Psoas muscle (tissue), 8 donors: ENCODE measurements at places on chromosomes 11 and 22.

DNA sequence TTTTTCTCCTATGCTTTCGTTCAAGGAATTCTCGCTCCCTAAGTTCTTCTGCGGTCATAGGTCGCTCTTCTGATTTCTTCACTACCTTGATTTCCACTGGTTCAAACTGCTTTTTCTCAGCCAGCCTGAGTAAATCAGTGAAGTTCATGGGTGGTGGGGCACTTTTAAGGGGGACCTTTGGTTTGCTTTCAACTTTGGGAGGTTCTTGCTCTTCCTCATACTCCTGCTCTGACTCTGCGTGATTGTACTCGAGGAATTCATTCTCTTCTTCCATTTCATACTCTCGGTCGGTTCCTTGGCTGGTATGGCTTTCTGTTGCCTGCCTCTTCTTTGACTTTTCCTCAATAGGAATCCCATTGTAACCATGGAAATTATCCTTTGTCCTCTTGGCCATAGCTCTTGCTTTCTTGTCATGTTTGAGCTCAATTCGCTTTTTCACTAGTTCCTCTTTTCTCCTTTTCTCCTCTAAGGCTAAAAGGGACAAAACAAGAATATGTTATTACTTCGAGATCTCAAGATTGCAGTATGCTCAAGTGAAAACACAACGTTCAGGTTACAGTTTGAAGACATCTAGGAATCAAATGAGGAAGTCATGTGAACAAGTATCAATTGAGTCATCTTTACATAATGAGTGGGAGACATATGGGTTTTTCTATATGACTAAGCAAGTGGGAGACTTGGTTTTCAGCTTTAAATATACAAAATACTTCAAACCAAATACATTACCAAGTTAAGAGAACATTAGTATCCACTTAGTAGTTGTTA lies 16.2 kb downstream of the MISFA start:
- no peak overlapping the region for H3K4me3 ChIP-seq
- peaks cover 14% of the 10 kb centered on the region for H3K4me1 ChIP-seq
- DNase-seq: no peak
- peaks cover 49% of the 10 kb centered on the region for H3K36me3 ChIP-seq
- no peaks in the 10 kb centered on the region for H3K27me3 ChIP-seq
- H3K27ac ChIP-seq: no peak overlapping the region

GRCh38 chr22:26124991-26125725 lies 44.1 kb upstream of the SEZ6L start:
- DNase-seq: no peak
- H3K36me3 ChIP-seq: no peaks in the 10 kb centered on the region
- peaks cover 4% of the 10 kb centered on the region for H3K27me3 ChIP-seq
- H3K27ac ChIP-seq: no peak overlapping the region

GRCh38 chr11:64000026-64000739 lies 13.9 kb downstream of the OTUB1 start:
- peak overlapping the region; percentile 53 for H3K4me3 ChIP-seq
- no peak overlapping the region for H3K27ac ChIP-seq
- peaks cover 35% of the 10 kb centered on the region for H3K36me3 ChIP-seq
- H3K27me3 ChIP-seq: no peaks in the 10 kb centered on the region

GRCh38 chr11:61023086-61023965 lies 51.8 kb downstream of the CD6 start:
- H3K4me3 ChIP-seq: no peak overlapping the region
- H3K27me3 ChIP-seq: peaks cover 34% of the 10 kb centered on the region
- H3K27ac ChIP-seq: no peak overlapping the region
- no peaks in the 10 kb centered on the region for H3K4me1 ChIP-seq

DNA sequence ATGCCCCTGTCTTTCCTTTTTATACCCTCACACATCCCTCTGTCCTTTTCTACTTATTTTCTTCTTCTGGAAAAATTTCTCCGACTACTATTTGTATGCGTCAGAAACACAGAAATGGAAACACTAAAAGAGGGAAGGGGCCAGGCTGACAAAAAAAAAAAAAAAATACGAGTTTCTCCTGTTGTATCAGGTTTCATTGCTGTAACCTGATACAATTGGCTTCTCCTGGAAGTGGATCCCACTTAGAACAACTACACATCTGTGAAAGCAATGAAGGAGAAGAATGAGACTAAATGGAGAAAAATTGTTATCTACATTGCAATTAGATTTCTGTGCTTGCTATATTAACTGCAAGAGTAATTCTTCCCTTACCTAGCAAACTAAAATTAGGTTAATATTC lies 393.9 kb downstream of the GUCY1A2 start:
- no peak overlapping the region for H3K4me3 ChIP-seq
- no peaks in the 10 kb centered on the region for H3K36me3 ChIP-seq
- no peak overlapping the region for H3K27ac ChIP-seq
- H3K27me3 ChIP-seq: no peaks in the 10 kb centered on the region
- DNase-seq: no peak

DNA sequence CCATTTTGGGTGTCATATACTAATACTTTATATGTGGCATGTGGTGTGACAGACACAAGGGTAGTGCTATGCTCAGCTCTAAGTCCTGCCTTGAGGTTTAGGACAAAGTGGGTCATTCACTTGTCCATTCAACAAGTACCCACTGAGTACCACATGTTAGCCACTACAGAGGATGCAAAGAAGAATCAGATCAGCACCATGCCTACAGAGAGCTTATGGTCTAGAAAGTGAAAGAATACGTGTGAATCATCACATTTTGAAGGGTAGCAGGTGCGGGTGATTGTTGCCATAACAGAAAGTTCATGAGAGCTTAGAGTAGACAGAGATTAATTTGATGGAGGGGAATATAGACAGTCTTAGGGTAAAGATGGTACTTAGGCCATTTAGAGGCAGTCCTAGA lies 18.3 kb downstream of the CLMP start:
- H3K27ac ChIP-seq: no peak overlapping the region
- no peak for DNase-seq
- no peaks in the 10 kb centered on the region for H3K4me1 ChIP-seq
- H3K4me3 ChIP-seq: no peak overlapping the region
- no peaks in the 10 kb centered on the region for H3K36me3 ChIP-seq

- no peak overlapping the region for H3K27ac ChIP-seq
- H3K27me3 ChIP-seq: no peaks in the 10 kb centered on the region
- no peaks in the 10 kb centered on the region for H3K36me3 ChIP-seq
- H3K4me3 ChIP-seq: no peak overlapping the region
These were observed 55.6 kb upstream of the CSNK2A3 start for GRCh38 chr11:11408436-11409221.

DNA sequence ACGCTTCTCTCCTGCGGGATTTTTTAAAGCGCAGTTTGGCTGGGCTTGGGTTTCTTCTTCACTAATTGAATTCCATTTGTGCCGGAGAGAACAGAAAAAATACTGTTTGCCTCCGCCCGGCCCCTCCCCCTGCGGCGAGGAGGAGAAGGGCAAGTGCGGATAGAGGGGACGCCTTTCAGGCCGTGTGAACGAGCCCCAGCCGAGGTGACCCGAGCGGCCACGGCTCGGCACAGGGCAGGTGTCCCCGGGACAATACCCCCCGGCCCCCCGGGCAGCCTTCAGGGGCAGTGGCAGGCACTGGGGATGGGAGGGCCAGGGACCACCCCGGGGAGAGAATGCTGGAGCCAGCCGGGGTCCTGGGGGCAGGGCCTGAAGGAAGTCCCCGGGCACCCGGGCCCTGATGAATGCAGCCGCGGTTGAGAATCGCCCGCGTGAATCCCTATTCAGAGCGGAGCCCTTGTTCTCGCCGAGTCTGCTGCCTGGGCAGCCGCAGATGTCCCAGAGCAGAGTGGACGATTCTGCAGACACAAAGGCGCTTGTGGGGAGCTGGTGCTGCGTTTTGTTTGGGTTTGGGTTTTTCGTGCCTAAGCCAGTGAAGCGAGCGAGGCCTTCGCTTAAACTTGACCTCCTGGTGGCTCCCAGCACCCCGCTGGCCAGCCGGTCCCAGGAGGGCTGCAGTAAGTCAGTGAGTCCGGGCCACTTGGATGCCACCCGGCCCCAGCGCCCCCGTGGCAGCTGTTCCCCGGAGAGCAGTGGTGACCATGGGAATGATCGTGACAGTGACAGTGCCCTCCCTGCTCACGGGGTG lies 96.0 kb downstream of the WNT7B start:
- no peak overlapping the region for H3K27ac ChIP-seq
- no peak overlapping the region for H3K4me3 ChIP-seq
- peaks cover 85% of the 10 kb centered on the region for H3K27me3 ChIP-seq
- no peak for DNase-seq
- no peaks in the 10 kb centered on the region for H3K36me3 ChIP-seq
- H3K4me1 ChIP-seq: no peaks in the 10 kb centered on the region

- no peaks in the 10 kb centered on the region for H3K27me3 ChIP-seq
- no peaks in the 10 kb centered on the region for H3K36me3 ChIP-seq
- no peak for DNase-seq
- H3K27ac ChIP-seq: no peak overlapping the region
- H3K4me1 ChIP-seq: peaks cover 13% of the 10 kb centered on the region
These were observed 162.5 kb downstream of the COMMD9 start for GRCh38 chr11:36126678-36127077.

DNA sequence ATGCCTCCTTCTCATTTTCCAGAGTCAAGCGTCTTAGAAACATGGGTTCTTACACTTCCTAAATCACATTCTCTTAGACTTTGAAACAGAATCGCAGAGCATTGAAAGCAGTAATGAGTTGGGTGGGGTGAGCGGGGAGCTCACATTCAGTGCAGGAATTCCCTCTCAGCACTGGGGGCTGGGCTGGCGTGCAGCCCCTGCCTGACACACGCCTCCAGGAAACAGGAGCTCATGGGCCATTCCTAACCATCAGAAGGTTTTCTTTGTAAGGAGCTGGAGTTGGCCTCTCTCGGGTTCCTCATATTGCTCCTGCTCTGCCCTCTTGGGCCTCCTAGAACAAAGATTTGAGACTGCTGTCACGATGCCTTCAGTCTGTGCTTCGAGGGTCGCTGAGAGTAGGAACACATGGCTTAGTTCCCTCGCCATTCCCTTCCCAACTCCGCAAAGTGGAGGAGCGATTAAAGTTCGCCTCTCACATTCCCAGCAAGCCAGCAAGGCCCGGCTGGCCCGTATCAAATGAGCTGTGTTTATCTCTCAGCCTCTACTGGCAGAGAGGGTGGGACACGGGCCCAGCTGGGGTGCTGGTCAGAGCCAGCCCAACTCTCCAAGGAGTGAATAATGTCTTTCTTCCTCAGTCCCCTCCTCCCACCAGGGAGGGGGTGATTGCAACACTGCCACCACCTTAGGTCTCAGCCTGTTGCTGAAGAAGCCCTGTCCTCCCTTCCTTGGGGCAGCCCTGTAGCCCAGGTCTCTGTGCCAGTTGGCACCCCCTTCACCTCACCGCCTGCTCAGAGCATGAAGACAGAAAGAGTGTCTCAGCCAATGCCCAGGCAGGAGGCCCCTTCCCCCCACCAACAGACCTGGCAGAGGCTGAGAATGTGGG lies 10.4 kb downstream of the CHRDL2 start:
- H3K27ac ChIP-seq: peak overlapping the region; percentile 61
- H3K36me3 ChIP-seq: no peaks in the 10 kb centered on the region
- peak; percentile 80 for DNase-seq
- peaks cover 17% of the 10 kb centered on the region for H3K4me1 ChIP-seq

DNA sequence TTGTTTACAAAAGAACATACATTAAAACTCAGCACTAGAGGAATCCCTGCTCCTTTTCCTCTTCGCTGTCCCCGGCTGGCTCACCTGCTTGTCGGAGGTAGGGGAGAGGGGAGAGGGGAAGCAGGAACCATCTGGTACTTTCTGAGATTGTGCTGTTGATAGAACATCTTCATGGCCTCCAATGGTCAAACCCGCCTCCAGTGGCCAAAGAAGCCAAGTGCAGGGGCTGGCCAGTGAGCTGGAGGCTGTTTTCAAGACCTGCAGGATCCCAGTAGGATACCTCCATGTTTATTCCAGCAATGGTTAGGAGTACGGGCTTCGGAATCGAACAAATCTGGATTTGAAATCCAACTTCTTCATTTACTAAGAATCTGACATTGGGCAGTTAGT lies 92.6 kb downstream of the PKNOX2 start:
- H3K36me3 ChIP-seq: no peaks in the 10 kb centered on the region
- H3K27me3 ChIP-seq: no peaks in the 10 kb centered on the region
- DNase-seq: no peak
- H3K27ac ChIP-seq: no peak overlapping the region

GRCh38 chr11:33471541-33471940 lies 214.4 kb downstream of the HIPK3 start:
- no peak overlapping the region for H3K27ac ChIP-seq
- DNase-seq: no peak
- no peaks in the 10 kb centered on the region for H3K36me3 ChIP-seq
- no peak overlapping the region for H3K4me3 ChIP-seq

GRCh38 chr11:116731097-116731761 lies 41.6 kb downstream of the BUD13 start:
- H3K27me3 ChIP-seq: no peaks in the 10 kb centered on the region
- no peak overlapping the region for H3K27ac ChIP-seq
- peaks cover 13% of the 10 kb centered on the region for H3K4me1 ChIP-seq
- DNase-seq: peak; percentile 79
- H3K36me3 ChIP-seq: no peaks in the 10 kb centered on the region
- H3K4me3 ChIP-seq: peak overlapping the region; percentile 11

DNA sequence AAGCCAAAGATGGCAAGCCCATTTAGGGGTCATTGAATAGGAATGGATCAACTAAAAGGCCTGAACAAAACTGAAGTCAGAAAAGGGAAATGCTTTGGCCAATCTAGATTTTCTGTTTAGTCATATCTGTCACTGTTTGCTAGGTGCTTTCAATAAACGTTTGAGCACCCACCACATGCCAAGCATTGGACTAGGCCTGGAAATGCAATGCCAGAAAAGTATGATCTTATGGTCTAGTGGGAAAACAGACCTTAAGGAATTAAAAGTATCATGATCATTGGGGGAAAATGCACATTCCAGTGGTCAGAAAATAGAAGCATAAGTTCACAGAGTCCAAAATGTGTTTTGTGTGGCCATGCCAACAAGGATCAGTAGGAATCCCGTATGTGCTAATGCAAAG lies 76.8 kb upstream of the BIRC3 start:
- H3K36me3 ChIP-seq: no peaks in the 10 kb centered on the region
- no peak overlapping the region for H3K4me3 ChIP-seq
- H3K27me3 ChIP-seq: no peaks in the 10 kb centered on the region
- no peaks in the 10 kb centered on the region for H3K4me1 ChIP-seq

GRCh38 chr11:60900673-60901404 lies 5.5 kb downstream of the PRPF19 start:
- DNase-seq: no peak
- H3K27me3 ChIP-seq: no peaks in the 10 kb centered on the region
- no peak overlapping the region for H3K4me3 ChIP-seq
- no peak overlapping the region for H3K27ac ChIP-seq

- H3K4me3 ChIP-seq: peak overlapping the region; percentile 47
- peaks cover 60% of the 10 kb centered on the region for H3K4me1 ChIP-seq
- H3K27ac ChIP-seq: peak overlapping the region; percentile 94
- no peak for DNase-seq
- H3K27me3 ChIP-seq: no peaks in the 10 kb centered on the region
These were observed 8.9 kb downstream of the MN1 start for GRCh38 chr22:27792452-27793161.

DNA sequence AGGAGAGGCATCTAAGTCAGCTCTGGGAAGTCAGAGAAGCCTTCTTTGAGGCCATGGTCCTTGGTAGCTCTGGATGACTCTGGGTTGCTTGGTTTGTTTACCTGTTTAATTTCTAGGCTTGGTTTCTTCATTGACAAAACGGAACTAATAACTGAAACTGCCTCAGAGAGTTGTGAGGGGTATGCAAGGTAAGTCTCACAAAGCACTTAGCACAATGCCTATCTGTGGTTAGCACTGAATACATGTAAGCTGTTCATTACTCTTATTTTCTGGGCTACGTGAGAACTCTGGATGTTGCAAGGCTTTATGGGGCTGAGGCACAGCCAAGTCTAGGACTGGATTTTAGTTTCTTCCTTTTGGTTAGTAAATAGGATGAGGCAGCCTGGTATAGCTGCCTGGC lies 225.8 kb upstream of the NCAM1 start:
- no peak overlapping the region for H3K27ac ChIP-seq
- H3K4me1 ChIP-seq: no peaks in the 10 kb centered on the region
- H3K27me3 ChIP-seq: no peaks in the 10 kb centered on the region
